ENCODE measurements at places on chromosomes 2 and 18. TPM values are rescaled to one million over a fixed set of nuclear protein-coding genes. Genes with fewer than 3 reads are reported as not detected.

DNA sequence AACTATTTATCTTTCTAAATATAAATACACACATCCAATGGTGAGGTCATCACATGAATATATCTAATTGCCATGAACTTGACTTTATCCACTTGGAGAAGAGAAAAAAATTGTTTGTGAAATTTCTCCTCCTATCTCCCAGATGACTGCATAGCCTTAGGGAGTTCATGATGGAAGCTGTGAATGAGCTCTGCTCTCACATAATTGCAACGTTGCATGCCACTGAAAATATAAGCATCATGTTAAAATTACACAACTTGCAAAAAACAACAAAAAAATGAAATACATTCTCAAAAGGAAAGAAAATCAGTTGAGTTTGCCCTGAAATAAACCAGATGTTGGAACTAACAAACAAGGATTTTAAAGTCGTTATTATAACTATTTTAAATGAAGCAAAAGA is 50.6 kb upstream of the OSR1 start:
- DNase-seq = no peak

GRCh38 chr2:43174368-43174916 is 52.0 kb downstream of the ZFP36L2 start:
- no peak for DNase-seq

- no peak for DNase-seq
Observed at GRCh38 chr2:66189553-66189952, 245.4 kb upstream of the MEIS1 start.

DNA sequence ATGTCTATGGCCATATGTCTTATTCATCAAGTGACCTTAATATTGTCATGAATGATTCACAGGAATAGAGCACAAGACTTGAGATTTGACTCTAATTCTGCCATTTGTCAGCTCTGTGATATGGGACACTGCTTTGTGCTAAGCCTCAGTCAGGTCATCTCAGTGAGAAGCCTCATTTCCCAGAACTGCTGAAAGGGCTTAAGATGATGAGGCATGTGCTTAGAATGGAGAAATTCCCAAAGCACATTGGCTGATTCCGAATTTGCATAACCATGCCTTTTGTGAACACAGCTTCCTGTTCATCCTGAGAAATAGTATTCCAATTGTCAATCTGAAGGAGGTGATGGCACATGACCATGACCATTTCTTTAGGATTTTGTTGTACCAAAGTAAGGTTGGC is 218.1 kb downstream of the ALK start:
- DNase-seq = no peak

Gene SULT1C4
- not detected for total RNA-seq

- DNase-seq = no peak
Observed at GRCh38 chr2:137959166-137959565, 5.1 kb upstream of the HNMT start.

- DNase-seq = no peak
Observed at GRCh38 chr2:96159084-96159830, 14.0 kb upstream of the DUSP2 start.

GRCh38 chr2:217106650-217107014 is 246.8 kb upstream of the TNP1 start:
- DNase-seq = peak; percentile 81

Gene ZFAND2B
- 57.6 TPM for total RNA-seq

- DNase-seq = no peak
Observed at GRCh38 chr2:30161929-30162706, 15.3 kb downstream of the YPEL5 start.

GRCh38 chr2:207038299-207038698 is 99.0 kb downstream of the CPO start:
- DNase-seq = no peak

Gene TMEFF2
- total RNA-seq = 15.2 TPM

DNA sequence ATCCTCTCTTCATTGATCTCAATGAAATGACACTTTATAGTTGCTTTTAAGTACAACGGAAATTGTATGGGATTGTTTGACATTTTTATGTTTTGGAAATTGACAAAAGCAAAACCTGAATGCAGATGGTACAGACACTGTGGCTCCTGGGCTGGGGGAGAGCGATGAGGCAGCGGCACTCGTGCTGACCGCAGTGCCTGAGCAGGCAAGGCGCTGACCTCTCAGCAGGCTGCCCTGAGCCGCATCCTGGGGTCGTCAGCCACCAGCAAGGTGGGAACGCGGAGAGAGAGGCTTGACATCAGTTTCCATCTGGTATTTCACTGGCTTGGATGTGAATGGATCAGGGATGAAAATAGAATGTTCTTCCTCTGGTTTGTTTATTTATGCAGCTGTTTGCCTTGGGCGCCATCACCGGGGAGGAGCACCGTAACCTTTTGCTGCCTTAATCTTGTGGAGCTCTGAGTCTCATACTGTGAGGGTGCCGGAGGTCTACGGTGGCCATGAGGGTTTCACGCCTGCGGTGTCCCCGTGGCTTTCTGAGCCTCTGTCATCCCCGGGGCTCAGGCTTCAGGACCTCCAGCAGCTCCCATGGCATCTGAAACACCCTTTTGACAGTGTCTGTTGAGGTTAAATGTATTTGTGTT is 94.8 kb upstream of the TPO start:
- no peak for DNase-seq

- DNase-seq = no peak
Observed at GRCh38 chr2:210655229-210655975, 99.0 kb downstream of the CPS1 start.

Gene STON1
- 2.5 TPM for total RNA-seq

DNA sequence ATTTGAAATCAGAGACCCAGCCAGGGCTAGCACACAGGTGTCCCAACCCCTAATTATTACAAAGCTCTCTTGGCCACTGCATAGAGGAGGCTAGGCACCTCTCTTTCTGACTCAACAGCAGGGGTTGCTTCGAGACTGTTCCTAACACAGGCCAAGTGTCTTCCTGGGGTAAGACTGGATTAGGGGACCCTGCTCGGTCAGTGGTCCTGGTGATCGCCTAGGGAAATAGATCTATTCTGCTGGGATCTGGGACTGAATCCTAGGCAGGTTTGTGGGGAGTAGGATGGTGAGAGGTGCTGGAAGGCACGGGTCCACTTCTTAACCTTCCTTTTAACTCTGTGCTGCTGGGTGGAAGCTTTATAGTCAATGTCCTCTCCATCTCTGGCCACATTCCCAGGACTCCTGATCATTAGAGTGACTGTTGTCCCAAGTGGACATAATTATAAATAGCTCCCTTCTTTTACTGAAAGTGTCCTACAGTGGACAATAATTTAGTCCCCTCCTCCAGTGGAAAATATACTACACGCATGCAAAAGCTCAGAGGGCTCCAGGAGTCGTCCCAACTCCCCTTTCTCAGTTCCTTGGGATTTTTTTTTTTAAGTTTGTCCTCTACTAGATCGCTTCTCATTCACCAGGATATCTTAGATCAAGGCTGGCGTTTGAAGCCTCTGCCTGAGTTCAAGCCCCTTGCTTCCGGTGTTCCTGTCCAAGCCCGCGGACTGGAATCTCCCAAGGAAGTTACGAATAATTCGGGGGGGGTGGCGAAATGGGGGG is 1.3 kb upstream of the TRIB2 start:
- DNase-seq = no peak

- DNase-seq = no peak
Observed at GRCh38 chr2:57869758-57870344, 176.8 kb upstream of the VRK2 start.

- DNase-seq = no peak
Observed at GRCh38 chr18:40613721-40614120, 1341.3 kb upstream of the PIK3C3 start.

Gene CD302
- total RNA-seq = 9.2 TPM

- DNase-seq = no peak
Observed at GRCh38 chr18:46609048-46609447, 48.0 kb downstream of the LOXHD1 start.

DNA sequence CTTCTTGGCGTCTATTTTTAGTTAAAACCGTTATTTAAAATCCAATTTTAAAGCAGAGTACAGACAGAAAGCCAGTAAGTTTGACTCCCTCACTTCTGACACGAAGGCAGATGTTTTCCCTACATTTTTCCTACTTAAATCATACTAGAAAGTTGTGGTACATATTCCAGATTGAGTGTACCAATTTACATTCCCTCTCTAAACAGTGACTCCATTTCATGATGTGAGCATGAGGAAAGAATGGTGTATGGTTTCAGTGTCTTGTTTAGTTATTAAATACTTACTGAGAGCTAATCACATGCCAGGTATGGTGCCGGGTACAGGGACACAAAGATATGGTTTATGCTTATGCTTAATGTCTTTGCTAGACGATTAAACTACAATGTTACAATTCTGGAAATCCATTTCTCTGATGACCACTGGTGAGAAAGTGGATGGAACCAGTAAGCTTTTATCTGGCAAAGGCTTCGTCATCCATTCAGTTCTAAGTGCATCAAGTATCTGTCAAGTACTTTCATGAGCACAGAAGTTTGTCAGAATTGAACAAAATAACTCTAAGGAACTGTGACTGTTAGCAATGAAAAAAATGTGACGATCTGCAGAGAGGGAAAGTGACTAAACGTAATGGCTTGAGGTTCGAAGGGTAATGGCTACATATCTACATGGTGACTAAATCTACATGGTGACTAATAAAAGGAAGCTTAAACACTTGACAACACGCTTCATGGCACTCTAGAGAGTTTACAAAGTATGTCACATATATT is 25.7 kb downstream of the MAP4K3 start:
- DNase-seq = peak; percentile 90

Gene CMPK2
- 12.7 TPM for total RNA-seq

Gene AKAIN1
- not detected for total RNA-seq

DNA sequence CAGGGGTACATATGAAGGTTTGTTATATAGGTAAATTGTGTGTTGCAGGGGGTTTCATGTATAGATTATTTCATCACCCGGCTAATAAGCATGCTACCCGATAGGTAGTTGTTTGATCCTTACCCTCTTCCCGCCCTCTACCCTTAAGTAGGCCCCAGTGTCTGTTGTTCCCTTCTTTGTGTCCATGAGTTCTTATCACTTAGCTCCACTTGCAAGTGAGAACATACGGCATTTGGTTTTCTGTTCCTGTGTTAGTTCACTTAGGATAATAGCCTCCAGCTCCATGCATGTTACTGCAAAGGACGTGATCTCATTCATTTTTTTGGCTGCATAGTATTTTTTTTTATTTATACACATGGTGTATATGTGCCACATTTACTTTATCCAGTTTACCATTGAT is 34.2 kb upstream of the ELAC1 start:
- no peak for DNase-seq

- DNase-seq = no peak
Observed at GRCh38 chr2:73033766-73034381, 37.6 kb downstream of the SFXN5 start.

GRCh38 chr2:226122041-226122440 is 677.6 kb downstream of the IRS1 start:
- DNase-seq = no peak

GRCh38 chr2:107737756-107738155 is 88.9 kb upstream of the RGPD4 start:
- no peak for DNase-seq

All from A172 (cell line).